ENCODE measurements at places on chromosomes 5 and 9.
A peak's percentile ranks its signal among the peaks of the same experiment; 100 is the strongest.

GRCh38 chr5:151093476-151093889 is 12.6 kb upstream of the TNIP1 start:
- DNase-seq = peak; percentile 99

GRCh38 chr9:109011231-109011671 is 2.0 kb downstream of the CTNNAL1 start:
- peak; percentile 55 for DNase-seq

GRCh38 chr5:133428072-133428660 is 184.2 kb downstream of the FSTL4 start:
- no peak for DNase-seq

DNA sequence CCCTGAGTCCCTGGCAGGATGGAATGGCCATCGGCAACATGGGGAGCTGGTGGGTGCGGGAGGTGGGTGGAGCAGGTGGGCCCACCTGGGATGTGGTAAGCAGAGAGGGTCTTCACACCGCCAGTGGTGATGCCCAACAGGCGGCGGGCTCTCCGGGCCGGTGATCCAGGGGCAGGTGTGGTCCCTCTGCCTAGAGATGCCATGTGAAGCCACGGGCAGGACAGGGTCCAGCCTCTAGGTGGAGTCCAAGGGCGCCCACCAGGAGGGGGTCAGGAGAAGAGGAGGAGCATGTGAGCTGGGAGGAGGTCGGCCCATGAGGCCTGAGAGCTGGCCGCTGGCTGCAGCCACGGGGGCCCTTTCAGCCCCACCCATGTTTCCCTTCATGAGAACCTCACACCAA is 221.1 kb downstream of the FANCC start:
- no peak for DNase-seq

GRCh38 chr5:78650531-78650930 is 2.0 kb upstream of the LHFPL2 start:
- DNase-seq = no peak

- no peak for DNase-seq
Observed at GRCh38 chr5:125499636-125500332, 753.3 kb upstream of the ZNF608 start.

GRCh38 chr9:79395755-79396154 is 176.0 kb upstream of the TLE4 start:
- DNase-seq = no peak

GRCh38 chr9:93170571-93170970 is 13.4 kb upstream of the WNK2 start:
- DNase-seq = no peak

DNA sequence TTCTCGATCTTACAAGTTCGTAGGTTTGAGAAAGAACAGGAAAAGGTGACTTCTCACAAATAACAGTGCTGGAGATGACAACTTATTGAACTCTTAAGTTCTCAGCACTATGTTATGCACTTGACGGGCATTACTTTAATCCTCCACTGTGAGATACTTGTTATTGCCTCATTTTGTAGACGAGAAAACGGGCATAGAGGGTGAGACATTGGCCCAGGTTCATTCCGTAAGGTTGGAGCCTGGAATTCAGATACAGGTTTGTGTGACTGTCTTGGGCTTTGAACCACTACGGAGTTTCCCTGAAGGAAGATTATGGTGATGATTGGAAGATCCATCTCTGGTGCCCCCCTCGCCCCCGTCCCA is 657 bp downstream of the MAT2B start:
- no peak for DNase-seq

GRCh38 chr5:68214482-68215207 is 911 bp upstream of the PIK3R1 start:
- peak; percentile 25 for DNase-seq

- peak; percentile 49 for DNase-seq
Observed at GRCh38 chr5:69364414-69364813, 4.9 kb downstream of the AK6 start.

DNA sequence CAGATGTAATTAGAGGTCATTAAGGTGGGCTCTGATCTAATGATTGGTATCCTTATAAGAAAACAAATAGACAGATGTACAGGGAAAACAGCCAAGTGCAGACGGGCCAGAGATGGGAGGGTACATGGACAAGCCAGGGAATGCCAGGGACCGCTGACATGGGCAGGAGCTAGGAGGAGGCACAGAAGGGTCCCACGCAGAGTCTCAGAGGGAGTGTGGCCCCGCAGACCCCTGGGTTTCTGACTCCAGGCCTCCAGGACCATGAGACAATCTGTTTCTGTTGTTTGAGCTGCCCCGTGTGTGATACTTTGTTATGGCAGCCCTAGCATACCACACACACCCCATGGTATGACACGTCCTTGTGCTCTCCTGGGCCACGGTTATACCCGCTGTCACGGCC is 29.1 kb downstream of the GADD45G start:
- no peak for DNase-seq

DNA sequence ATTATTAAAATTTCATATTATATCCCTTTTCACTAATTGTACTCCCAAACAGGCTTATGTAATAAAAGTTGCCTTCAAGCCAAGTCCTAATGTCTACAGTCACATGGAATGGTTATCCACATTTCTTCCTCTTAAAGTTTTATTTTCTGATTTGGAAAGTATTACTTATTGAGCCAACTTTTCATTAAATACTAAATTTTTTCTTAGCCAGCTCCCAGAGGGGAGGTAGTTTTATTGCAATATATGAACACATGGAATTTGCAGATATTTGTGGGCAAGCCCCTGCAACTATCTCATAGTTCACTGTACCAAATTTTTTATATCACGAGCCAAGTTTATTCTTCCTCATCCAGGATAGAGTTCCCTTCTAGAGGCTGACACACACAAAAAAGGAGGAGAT is 332.8 kb upstream of the PTGER4 start:
- no peak for DNase-seq

DNA sequence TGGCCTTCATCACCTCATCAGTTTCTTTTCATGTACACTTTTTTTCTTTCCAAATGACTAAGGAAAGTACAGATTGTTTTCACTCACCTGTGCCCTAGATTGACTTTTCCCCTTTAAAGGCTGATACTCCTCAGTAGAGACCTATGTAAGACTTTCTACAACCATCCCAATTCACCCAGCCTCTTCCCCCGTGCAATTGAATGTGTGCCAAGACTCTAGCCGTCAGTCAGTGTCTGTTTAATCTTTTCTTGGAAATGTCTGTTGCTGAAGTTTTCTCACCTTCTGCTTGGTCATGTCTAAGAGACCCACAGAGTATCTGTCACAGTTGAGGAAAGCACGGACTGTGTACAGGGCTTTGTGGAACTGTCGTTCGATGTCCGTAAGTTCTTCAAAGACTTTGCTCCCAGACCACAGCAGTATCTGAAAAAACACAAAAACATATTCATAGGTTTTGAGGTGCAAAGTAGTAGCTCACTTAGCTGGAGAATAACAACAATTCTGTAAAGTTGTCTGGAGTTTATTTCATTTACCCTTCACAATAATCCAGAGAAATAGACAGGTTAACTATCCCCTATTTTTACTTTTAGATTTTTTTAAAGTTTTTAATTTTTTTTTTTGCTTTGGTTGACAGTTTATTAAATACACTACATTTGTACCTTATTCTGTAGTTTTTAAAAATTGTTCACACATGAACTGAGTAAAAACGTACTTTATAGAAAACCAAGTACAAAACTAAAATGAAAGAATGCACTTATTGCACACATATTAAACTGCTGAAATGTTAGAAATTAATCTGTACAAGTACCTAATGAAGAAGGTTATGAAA is 13.6 kb downstream of the PDE6A start:
- no peak for DNase-seq

GRCh38 chr9:34650816-34651215 is 1.2 kb upstream of the IL11RA start:
- DNase-seq = no peak

GRCh38 chr9:86369810-86370209 is 15.6 kb upstream of the TUT7 start:
- DNase-seq = no peak

GRCh38 chr5:176583076-176583475 is 26.9 kb downstream of the GPRIN1 start:
- peak; percentile 18 for DNase-seq

DNA sequence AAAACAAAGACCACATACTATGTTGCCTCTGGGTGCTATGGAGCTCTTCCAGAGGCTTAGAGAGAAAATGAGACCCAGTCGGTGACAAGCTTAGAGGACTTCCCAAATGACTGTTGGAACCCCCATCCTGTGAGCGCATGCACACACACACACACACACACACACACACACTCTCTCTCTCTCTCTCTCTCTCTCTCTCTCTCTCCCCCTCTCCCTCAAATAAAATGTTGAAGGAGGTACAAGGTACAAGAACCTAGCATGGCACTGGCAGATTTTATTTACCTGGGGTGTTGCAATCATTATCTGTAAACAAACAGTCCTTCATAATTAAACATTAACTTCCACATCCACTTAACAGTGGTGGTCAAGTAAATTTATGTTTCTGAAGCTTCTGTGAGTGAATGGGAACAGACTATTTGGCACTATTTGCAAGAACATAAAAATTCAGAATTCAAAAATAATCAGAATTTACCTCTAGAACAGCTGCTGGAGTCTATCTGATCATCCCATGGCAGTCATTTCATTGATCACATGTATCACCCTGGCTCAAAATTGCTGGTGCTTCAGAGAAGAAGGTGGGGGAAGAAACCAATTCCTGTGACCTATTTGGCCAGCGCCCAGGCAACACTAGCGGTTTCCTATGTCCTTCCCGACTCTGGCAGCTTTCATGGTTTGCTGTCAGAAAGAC is 24.9 kb downstream of the TRPM3 start:
- DNase-seq = no peak

- no peak for DNase-seq
Observed at GRCh38 chr5:81556809-81557208, 162.9 kb upstream of the ACOT12 start.
